Lung (tissue), 17 donors: ENCODE measurements at places on chromosomes 2 and 18. TPM values are rescaled to one million over a fixed set of nuclear protein-coding genes. Genes with fewer than 3 reads are reported as not detected.

DNA sequence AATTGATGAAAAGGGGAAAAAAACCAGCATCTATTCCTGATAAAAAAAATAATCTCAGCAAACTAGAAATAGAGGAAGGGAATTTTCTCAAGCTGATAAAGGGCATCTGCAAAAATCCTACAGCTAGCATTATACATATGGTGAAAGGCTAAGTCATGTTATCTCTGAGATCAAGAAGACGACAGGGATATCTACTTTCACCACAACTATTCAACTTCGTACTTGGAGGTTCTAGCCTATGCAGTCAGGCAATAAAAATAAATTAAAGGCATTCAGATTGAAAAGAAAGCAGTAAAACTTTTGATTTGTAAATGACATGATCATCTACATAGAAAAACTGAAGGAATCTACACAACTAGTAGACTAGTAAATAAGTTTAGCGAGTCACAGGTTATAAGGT, 58.2 kb downstream of the CAB39 start:
- no peak for DNase-seq

- DNase-seq: no peak
Measured at GRCh38 chr2:133605011-133605765, 36.9 kb upstream of the NCKAP5 start.

DNA sequence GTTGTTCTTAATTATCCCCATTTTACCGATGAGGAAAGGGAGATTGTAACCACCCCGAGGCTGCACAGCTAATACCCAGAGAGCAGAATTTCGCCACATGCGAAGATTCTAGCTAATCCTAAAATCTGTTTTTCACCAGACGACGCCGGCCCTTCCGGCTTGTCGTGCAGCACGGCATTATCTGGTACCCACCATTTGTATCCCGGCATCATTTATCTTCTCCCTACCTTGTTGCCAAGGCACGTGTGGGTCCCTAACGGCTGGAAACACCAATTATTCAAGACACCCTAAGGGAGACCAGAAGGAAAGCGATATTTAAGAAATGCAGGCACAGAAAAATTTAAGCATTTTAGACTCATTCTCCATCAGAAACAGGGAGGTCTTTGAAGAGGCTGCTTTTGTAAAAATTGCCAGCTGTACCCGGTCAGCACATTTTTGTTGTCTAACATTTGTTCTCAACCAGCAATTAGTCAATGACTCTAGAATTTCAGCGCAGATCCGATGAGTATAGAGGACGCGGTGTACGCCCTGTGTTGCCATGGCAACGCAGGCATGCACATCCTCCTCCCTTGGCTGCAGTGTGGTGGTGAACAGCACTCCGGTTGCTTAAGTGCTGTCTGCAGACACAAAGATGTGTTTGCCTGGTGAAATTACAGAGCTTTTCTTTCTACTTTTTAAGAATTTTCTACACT, 111.6 kb downstream of the AGAP1 start:
- DNase-seq: peak; percentile 83

DNA sequence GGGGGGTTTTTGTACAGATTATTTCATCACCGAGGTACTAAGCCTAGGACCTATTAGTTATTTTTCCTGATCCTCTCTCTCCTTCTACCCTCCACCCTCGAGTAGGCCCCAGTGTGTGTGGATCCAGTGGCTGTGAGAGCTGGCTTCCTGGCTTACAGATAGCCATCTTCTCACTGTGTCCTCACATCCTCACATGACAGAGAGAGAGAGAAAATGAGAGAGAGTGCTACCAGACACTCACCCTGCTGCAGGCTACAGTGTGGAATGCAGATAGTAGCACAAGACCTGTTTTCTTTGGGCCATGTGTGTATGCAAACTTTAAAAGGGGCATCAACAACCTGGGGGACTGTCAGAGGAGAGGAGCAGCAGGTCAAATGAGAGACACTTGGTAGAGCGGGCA, 9.5 kb downstream of the KCNK3 start:
- DNase-seq: no peak

GRCh38 chr2:106562268-106563186, 75.4 kb downstream of the CD8B2 start:
- peak; percentile 80 for DNase-seq

- DNase-seq: no peak
Measured at GRCh38 chr2:109079590-109079989, 49.4 kb upstream of the SH3RF3 start.

Gene FAM237A
- not detected for total RNA-seq

DNA sequence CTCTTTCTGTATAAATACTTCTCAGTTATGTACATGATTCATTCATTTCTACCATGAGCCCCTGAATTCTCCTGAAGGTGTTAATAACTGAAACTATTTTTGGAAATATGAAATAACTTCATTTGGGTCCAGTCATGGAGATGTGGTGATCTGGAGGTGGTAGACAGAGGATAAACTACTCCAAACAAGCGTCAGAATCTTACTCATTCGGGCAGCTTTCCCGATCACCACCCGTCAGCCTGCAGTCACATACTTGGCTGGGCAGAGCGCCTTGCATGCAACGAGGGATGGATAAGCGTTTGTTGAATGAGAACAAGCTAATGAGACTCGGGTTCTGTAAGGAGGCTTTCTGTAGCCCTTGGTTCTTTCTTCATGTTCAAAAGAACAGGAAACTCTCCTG, 222.7 kb downstream of the CD226 start:
- no peak for DNase-seq

- no peak for DNase-seq
Measured at GRCh38 chr2:58680755-58681310, 439.7 kb upstream of the FANCL start.

GRCh38 chr2:190179754-190180312, 117.3 kb upstream of the MSTN start:
- no peak for DNase-seq

Gene LHCGR
- total RNA-seq: 0.12 TPM

Gene XDH
- total RNA-seq: 1.5 TPM

DNA sequence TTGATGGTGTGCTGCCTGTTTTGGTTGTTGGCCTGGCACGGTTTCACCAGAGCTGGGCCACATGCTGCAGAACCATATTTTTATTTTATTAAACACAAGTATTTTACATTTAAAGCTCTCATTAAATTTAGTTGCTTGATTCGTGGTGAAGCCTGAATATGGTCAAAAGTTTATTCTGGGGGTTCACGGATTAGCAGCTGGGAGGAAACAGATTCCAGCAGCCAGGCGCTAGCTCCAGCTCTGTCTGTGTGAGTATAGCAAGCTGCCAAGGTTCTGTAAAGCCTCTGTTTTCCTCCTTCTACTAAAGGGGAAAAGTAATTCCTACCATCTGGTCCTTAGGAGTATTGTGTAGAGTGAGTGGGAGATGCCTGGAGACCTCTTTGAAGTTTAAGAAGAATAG, 22.5 kb downstream of the GATA6 start:
- DNase-seq: peak; percentile 95

DNA sequence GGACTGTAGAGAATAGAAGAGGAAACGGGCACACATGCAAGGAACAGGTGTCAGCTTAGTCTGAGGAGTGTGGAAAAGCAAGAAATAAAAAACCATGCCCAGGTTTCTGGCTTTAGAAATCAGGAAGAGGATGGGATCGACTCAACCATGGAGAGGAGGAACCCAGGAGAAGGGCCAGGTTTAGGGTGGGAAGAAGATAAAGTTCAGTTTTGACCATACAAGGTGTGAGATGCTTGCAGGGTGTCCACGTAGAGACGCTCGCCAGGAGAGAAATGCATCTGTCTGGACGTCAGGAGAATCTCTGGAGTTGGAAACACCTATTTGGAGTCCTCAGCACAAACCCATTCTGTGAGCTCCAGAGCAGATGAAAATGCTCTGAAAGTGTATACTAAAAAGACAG, 275.1 kb downstream of the CYRIA start:
- DNase-seq: no peak
